ENCODE measurements at places on chromosomes 4 and X.

DNA sequence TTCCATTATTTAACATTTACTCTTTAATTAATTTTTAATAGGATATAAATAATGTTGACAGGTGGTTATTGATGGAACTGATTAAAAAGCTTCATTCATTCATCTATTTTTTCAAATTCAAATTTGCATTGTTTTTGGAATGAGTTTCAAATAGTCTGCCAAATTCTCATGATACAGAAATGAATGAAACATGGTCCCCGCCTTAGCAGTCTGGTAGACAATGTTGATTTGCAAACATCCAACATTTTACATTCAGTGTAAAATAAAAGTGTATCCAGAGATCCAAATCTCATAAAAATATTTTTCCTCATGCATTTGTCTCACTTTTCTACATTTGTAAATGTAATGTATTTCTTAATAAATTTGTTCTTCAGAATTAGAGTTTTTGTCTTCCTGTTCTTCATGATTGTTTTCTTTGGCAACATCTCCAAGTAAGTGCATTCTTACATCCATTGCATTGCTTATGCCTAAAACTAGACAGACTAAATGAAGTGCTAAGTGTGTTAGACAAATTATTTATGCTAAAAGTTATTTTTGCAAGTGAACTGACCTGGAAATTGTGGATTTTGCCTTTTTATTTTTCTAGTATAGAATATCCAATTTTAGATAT lies 142.3 kb downstream of the PCDH18 start:
- DNase-seq = no peak

DNA sequence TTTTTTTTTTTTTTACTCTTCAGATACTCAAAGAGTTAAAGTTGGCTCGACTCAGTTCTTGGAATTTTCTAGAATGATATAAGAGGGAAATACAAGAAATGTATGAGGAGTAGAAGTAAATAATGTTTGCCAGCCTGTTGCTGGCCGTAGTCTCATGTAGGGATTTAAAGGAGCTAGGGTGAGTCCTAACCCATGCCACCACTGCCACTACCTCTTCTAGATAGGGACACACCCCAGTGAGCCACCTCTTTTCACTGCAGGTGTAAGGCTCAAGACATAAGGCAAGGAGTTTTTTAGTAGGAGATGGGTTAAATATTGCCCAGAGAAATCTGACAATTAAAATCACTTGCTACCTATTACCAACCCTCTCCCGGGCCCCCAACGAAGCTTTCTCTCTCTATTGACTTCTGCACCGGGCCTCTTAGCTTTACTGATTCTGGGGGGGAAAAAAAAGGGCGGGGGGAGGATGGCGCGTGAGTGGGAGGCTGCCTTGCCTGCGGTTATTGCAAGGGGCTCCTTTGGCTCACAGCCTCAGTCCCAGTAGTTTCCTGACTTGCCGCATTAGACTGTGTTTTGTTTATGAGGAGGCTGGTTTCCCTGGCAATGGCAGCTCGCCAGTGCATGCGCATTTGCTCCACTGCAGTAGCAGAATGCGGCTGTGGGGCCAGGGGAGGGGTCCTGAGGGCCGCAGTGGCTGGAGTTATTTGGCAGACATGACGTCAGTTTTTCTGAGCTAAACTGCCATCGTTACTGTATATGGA lies 3.0 kb downstream of the LINC00632 start:
- DNase-seq = no peak

DNA sequence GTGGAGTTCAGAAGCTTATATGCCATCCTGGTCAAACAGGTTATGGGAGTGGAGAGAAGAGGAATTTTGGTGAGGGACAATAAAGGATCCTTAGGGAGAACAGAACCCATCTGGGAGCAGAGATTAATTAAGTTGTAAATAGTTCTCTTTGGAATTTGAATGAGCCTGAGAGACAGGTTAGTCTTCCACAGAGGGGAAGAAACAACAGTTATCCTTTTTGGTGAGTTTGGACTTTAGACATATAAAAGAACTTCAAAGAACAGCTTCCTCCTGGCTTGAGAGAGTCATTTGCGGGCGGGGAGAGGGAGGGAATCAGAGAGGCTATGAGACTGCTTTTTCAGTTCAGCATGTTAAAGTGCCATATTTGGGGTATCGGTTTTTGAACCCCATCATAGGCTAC lies 793.3 kb upstream of the MAGEB2 start:
- no peak for DNase-seq

DNA sequence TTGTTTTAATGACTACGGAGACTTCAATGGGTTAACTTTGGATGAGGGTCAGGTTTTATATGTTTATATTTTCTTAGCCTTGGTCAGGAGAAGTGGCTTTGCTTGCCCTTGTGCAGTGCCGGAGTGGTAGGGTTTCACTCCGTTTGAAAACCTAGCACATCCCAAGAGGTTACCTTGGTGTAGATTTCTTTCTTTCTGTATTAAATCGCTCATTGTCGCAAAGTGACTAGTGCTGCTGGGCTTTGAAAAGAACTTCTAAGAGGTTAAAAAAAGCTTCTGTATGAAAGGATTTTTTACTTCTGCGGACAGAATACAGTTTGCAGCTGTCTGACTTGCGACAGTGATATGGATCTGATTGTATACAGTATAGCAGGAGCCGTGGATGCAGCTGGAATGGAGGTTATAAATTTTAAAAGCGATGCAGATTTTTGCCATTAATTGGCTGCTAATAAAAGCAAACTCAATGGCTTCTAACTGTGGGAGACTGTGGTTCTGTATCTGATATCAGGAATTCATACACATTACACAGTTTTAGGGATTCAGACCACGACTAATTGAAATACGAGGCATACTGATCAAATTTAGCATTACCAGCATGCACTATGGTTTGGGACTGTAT lies 340.9 kb upstream of the PITX2 start:
- DNase-seq = no peak

DNA sequence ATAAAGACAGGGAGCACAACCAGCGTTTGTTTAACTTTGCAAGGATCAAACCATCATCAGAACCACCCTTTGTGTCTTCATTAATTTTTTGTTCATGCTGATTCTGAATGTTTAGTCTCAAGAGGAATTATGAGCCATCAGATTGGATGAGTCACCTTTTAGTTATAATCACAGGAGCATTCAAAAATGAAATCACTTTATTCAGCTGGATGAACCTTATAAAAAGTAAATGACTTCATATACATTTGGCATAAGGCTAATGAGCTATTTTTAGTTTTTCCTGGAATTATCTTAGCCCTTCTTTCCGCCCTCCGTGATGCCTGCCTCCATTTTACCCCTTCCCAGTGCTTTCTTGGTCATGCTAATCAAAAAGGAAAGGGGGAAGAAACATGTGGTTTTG lies 103.6 kb downstream of the SORBS2 start:
- no peak for DNase-seq
